NB4 (cell line): ENCODE measurements at places on chromosomes 13 and 19.

DNA sequence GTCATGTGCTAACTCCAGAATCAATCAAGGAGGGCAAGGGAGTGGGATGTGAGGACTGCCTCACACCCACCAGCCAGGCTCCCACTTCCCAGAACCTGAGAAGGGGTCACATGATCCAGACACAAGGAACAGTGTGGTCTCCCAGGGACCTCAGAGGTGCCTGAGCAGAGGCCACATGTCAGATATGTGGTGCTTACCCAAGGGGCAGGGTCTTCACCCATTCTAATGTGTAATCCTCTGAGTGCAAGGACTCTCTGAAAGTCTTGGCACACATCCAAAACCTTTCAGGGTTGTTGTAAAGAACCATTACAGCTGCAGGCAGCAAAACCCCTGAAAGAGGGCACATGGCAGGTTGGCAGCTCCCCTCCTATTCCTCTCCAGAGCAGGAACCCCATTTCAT is 656.6 kb downstream of the UQCRFS1 start:
- no peak for DNase-seq

DNA sequence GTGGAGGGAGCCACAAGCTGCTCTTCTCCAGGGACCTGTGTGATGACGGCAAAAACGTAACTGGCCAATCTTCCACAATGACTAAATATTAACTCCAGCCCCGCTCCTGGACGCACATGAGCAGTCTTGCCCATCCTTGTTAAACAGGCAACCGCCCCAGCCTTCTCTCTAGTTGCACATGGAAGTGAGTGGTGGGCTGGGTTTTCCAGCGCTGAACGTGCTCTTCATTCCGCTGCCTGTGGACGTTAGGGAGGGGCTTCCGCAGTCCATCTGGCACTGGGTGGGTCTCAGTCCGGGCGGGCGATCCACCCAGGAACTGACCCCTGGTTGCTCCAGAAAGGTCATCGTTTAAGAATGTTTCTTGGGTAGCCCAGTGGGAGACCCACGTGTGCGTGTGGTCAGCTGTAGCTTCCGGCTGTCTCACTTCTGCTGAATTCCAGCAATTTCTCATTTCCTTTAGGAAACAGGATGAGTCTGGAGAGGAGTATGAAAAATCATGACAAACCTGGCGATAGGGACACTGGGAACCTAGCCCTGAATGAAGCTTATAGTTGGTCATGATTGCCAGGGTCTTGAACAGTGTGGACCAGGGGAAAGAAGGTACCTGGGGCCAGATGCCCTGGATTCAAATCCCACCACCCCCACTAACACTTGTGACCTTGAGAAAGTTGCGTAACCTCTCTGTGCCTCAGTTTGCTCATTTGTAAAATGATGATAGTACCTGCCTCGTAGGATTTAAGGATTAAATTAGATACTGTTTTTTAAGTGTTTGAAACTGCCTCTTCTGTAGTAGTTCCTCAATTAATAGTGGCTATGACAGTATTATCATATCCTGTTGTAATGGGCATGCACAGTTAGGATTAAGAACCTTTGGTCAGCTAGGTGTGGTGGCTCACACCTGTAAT is 92.6 kb downstream of the SIPA1L3 start:
- DNase-seq = no peak

GRCh38 chr13:42766016-42766415 is 15.4 kb upstream of the FAM216B start:
- DNase-seq = no peak

- no peak for DNase-seq
Observed at GRCh38 chr13:51794964-51795363, 9.0 kb downstream of the DHRS12 start.

DNA sequence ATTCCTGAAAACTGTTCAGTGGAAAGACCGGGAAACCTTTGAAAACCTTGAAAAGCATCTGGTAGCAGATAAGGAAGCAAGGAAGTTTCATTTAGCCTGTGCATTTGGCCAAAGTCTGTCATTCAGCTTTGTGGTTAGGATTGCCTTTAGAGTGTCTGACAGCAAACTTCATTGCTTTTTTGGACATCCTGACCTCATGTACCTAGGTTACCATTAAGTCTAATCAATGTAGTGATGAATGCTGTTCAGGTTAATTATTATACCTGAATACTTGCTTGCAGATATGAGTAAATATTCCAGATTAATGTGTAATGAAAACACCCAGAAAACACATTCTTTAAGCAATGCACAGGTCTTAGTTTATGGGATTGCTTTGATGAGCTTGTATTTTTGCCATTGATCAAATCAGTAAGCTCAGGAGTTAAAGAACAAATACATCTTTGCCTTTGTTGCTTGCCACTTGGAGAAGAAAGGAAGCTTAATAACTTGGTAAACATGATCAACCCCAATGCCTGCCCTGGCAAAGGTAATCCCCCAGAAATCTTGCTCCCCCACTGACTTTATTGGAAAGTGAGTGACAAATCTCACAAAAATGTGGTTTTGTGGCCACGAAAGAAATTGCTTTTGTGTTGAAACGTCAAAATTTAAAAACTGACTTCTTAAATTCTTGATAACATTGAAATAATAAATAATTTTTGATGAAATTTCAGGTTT is 87.4 kb downstream of the SLC15A1 start:
- no peak for DNase-seq

DNA sequence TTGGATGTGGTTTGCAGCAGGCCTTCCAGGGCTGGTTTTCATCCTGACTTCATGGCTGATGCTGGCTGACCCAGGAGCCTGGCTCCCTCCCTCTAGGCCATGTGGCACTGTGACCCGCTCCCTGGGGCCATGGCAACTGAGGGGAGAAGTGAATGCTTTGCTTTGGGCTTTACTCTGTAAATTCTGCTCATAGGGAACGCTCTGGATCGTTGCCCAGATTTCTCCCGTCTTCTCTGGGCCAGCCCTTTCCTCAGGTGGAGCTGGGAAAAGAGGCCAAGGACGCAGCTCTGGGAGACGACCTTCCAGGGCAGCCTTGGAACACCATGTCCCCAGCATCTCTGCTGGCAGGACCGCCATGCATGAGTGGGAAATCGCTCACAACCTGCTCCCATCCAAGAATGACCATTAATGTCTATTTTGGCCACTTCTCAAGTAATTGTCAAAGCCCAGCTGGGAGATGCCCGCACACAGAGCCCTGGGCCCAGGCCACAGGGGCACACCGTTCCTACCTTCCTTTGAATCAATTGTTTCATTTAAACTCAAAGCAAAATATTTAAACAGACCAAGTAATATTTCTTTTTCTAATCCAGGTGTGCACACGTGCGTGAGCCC is 321.8 kb downstream of the TEX29 start:
- no peak for DNase-seq

DNA sequence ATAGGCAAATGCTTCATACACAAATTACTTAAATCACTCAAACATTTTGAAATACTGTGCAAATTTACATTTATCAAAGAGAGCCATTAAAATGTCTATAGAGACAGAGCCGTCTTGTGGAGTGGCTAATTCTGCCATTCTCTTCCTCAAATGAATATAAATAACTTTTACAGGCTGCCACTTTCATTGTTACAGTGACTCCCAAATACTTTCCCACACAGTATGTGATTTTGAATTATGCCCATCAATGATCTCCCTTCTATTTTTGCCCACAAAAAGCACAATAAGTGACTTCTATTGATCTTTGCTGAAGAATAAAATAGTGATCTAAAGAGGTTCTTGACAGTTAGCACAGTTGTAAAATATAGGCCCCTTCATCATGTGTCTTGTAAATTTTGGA is 1244.9 kb downstream of the PCDH17 start:
- DNase-seq = no peak

DNA sequence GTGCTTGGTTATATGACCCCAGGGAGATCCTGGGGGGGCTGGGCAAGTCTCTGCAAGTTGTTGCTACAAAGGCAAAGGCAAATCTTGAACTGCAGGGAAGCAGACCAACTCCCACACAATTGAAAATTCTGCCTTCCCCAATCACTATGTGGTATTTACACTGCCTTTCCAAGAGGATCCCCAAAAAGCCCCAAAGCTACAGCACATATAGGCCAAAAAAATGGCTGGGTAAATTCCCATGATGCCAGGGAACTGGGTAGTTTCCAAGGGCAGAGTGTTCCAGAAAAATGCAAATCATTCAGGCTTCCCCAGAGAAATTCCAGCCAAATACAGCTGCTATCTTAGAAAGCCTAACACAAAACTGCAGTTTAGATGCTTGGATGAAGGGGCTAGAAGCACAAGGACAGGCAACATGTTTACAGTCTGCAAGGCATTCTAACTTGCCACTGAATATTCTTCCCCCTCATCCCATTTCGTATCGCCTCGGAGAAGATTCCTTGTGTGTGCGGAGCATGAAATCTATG is 6.2 kb downstream of the FOXO1 start:
- DNase-seq = no peak

DNA sequence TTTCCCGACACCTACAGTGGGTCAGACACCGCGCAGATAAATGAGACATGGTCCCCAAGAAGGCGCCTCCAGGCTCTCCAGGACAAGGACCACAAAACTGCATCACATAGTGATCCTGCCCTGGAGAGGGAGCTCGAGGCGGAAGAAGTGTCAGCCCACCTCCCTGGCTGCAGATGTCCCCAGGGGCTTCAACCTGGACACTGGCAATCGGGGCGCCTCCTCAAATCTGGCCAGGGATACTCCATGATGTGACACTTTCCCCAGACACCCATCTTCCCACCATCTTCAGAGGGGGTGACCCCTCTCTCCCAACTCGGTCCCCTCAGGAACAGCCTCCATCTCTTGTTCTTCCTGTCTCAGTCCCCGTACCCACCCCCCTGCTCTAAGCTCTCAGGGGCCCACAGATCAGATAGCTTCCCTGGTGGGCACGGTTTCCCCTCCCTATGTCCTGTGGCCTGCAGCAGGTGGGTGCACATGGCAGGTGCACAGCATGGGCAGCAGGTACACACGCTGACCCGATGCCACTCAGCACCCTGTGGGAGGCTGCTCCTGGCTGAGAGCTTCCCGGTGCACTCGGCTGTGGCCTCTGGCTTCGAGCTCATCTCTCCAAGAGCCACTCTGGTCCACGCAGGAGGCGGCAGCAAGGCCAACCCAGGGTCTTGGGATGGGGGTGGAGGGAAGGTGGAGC is 61.2 kb downstream of the PEPD start:
- DNase-seq = no peak

GRCh38 chr19:57010541-57010940 is 109.2 kb upstream of the USP29 start:
- no peak for DNase-seq

DNA sequence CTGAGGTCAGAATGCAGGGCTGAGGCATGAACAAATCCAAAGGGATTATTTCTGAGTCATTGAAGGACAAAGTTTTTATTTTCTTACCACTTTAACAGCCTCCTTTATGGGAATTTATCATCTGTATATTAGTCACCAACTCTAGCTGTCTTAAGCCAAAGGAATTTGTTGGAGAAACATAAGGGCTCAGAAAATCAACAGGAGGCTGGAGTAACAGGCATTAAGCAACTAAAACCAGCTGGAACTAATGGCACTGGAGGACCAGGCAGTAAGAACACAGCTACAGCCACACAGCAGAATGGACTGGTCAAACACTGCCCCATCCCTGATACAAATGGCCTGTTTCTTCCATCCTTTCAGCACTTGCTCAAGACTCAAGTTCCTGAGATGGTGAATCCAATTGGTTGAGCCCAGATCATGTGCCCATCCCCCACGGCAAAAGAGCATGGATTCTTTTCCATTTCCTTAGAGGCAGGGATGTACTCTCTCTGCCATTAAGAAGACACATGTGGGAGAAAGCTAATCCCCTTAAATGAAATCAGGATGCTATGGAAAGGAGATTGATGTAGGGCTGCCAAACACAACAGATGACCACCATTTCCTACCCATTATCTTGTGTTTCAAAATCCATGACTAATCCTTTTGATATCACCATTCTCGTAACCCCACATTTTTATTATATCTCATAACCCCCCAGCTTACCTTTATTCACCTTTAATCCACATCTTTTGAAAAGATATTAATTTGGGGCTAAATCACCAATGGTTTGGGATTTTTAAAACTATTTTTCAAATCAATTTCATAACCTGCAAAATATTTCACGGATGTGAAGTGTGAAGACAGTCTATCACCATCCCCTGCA is 157.0 kb upstream of the FNDC3A start:
- no peak for DNase-seq

DNA sequence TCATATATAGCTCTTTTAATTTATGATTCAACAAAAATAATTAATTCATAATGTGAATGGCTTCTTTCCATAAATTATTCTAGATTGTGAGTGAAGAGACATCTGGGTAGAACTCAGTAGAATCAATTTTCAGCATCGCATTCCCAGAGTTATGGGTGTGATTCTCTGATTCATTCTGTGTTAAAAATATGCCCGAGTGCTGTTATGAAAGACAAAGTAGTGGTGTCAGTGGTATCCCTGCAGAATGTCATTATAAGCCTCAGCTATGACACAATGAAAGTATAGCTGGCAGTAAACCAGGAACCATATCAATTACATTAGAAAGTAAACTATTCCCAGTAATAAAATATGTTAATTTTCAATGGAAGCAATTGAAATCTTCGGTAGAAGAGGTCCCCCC is 480.5 kb upstream of the SLITRK1 start:
- DNase-seq = no peak

- DNase-seq = no peak
Observed at GRCh38 chr19:13057147-13057572, 45.5 kb downstream of the LYL1 start.

- DNase-seq = no peak
Observed at GRCh38 chr13:94588541-94588940, 7.4 kb downstream of the TGDS start.

DNA sequence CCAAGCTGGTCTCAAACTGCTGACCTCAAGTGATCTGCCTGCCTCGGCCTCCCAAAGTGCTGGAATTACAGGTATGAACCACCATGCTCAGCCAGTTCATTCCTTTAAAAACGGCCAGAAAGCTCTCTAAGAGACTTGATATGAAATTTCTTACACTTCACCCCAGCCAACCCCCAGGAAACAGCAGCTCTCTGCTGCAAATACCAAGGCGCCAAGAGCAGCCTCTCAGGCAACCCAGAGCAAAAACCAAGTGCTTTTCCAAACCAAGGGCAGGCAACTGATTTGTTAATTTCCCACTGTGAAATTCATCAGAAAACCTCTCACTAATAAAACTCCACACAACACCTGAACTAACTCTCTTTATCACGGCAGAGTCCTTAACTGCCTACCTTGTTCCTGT is 44.9 kb downstream of the LATS2 start:
- no peak for DNase-seq

DNA sequence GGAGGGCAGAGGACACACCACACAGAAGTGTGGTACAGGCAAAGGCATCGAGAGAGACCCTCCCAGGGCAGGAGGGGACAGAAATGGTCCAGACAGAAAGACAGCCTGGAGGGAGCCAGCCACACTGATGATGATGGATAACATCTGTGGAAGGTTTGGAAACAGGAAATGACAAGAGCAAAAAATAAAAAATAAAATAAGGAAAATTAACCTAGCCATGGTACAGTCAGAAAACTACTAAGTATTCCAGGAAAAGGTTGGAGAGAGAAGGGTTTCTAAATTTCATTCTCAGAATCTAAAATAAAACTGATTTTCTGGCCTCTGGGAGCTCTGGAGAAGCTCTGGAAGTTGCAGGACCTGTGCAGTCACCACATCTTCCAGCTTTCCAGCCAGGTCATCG is 115.2 kb upstream of the VSTM2B start:
- DNase-seq = no peak

GRCh38 chr13:99741960-99742359 is 229.6 kb downstream of the ZIC5 start:
- no peak for DNase-seq

- DNase-seq = no peak
Observed at GRCh38 chr13:52599037-52599847, 43.0 kb upstream of the HNRNPA1L2 start.
